Left ventricle myocardium inferior (tissue), 1 donor: ENCODE measurements at places on chromosomes 2 and 18. TPM values are rescaled to one million over a fixed set of nuclear protein-coding genes. Genes with fewer than 3 reads are reported as not detected.

The RFX8 gene
- not detected for total RNA-seq

The VSNL1 gene
- total RNA-seq: 15.8 TPM

DNA sequence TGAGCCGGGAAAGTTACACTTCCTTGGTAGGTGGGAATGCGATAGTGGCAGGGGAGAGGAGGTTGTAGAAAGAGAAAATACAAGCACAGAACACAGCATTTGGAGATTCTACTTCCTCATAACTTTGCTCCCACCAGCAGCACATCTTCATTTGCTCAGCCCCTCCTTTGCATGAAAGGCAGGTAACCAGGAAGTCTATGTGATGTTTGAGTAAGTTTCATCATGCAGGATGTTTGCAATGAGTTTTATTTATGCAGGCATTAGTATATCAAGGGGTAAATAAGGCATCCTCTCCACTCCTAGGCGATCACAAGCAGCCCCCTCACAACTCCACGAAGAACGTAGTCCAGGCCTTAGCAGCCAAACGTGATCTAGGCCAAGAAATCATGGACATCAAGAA lies 5.0 kb downstream of the RNF152 start:
- DNase-seq: no peak

GRCh38 chr2:48397281-48397680 lies 132.7 kb upstream of the STON1 start:
- DNase-seq: no peak

DNA sequence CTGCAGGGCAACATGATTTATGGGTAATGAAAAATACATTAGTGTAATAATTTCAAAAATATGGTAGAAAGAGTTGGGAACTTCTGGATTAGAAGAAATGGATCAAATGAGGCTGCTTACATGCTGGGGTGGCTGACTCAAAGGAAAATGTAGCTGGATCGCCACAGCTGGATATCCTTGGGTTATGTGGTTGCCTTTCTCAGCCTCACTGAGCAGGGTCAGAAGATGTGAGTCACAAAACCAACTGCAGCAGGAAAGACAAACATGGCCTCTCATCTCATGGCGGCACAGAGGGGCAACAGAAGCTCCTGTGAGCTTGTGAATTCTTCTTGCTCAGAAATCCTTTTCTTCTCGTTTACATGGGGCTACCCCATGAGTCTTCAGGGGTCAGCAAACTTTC lies 317.1 kb upstream of the SPRED2 start:
- no peak for DNase-seq

DNA sequence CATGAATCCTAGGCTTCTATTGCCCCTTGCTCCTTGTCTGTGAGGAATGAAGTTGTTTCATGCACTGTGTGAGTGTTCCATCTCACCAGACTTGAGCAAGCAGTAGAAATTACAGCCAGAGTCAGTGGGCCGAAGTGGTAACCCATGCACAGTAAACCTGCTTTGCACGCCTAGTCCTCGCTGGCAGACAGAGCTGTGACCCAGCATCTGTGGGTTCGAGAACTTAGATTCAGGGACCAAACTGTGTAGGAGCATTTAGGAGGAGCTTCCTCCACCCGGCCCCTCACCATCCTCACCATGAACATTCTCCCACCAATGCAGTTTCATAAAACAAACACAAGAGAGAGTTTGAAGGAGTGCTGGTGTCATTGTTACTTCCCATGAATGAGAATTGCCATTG lies 21.6 kb upstream of the TEX51 start:
- no peak for DNase-seq

DNA sequence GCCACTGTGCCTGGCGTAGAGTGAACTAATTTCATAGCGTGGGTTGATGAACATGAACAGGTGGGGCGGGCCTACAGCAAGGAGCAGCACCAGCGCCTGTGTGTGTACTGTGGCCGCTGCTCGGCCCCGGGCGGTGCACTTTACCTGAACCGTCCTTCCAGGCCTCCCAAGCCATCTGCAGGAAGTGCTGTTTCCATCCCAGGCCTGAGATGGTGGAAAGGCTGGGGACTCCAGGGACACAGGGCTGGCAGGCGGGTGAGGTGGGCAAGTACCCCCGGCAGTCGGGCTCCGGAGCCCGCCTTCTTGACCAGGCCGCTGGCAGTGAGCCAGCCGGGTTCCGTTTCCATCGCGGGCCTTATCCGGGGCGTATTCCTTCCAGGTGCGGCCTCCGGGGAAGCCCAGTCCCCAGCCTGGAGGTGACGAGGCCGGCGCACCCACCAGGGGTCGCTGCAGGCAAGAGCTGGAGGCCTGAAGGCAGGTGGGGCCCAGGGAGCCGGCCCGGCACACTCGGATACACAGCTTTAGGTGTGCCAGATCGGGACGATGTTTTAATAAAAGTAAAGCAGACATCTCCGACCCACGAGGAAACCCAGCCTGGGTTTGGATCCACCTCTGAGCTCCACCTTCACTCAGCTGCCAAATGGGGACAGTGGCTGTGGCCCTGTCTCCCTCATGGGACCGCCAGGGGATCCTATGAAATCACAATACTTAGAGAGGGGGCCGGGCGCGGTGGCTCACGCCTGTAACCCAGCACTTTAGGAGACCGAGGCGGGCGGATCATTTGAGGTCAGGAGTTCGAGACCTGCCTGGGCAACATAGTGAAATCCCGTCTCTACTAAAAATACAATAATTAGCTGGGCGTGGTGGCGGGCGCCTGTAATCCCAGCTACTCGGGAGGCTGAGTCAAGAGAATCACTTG lies 22.7 kb upstream of the PDIA6 start:
- peak; percentile 74 for DNase-seq

The PAX8 gene
- total RNA-seq: 0.44 TPM

DNA sequence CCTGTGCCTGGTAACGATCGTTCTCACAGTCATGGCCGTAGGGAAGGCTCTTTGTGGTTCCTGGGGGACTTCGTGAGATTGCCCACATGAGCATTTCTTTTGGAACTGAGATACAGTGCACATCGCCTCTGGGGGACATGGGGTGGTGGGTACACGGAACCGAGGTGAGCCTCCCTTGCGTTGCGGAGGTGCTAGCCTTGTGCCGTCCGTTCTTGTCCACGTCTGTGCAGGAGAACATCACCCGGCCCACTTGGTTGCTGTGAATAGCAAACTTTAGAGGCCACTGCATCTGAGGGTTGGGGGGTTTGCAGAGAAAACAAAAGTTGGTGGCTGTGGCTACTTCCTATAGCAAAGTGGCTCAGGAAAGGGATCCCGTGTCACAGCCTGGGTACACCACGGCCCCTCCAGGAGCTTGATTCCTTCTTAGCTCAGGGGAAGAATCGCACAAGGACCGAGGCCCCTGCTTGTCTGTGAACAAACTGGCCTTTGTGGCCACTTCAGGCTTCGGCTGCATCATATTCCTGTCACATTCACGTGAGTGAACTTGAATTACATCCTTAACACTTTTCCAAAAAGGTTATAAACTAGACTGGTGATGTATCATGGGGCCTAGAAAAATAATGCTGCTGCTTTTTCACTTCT lies 72.6 kb downstream of the LRRFIP1 start:
- no peak for DNase-seq

The DRC1 gene
- total RNA-seq: not detected

GRCh38 chr18:72232644-72233043 lies 311.5 kb downstream of the CBLN2 start:
- DNase-seq: no peak

GRCh38 chr2:173210270-173211196 lies 134.9 kb downstream of the MAP3K20 start:
- DNase-seq: peak; percentile 30

The RNF149 gene
- 12.0 TPM for total RNA-seq

The XDH gene
- 0.05 TPM for total RNA-seq

DNA sequence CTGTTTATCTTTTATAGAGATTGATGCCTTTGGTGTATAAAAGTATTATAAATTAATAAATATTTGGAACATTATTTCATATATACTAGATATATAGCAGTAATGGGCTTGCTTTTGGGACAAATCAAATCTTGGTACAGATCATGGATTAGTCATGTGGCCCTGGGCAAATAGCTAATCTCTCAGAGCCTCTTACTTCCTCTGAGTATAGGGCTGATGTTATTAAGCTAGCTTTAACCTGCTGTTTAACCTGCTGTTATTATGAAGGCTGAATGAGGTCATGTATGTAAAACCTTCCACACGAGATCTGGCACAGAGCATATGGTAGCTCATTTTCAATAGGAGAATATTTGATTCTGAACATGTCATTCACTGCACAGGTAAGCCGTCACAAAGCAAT lies 5.7 kb downstream of the ITGB6 start:
- no peak for DNase-seq

DNA sequence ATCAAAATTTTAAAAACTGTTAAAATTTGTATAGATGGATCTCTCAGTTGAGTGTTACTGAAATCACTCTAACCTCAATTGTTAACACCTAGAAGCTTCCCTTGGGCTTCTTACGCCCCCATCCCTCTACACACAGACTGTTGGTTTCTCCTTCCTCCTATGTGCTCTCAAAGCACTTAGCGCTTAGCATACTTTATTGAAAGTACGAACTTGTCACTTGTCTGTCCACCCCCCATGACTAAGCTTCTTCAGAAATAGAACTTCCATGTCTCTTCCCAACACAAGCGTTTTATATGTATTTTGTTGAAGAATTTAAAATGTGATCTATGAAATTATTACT lies 441 bp downstream of the MPHOSPH10 start:
- no peak for DNase-seq

The RPRM gene
- total RNA-seq: not detected

DNA sequence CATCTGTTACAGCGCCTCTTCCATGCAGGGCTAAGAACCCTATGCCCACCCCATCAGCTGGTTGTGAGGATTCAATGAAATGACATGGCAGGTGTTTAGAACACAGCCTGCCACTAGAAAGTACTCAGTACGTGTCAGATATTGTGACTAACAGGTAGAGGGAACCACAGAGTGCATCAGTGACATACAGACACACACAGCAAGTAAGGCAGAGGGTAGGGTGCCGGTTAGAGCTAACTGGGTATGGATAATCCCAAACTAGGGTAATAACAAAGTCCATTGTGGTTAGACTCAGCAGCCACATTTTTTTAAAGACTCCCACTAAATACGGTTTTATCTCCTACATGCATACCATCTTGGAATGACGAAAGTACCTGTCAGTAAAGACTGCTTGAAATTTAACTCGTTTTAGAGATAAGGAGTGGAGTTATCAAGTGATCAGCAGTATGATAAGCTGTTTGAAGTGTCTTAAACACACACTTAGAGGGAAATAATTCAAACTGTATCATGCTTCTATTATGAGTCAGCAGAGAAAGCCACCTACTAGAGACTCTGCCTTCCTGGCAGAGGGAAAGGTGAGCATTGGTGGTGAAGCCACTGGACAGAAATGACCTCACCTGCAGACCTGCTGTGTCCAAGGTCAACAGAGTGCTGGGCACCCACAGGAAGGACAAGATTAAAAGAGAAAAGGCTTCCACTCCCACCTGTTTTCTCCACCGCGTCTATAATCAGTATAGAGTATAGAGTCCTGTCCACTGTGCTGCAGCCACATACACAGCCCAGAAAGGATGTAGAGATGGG lies 20.6 kb downstream of the MPPE1 start:
- DNase-seq: no peak

DNA sequence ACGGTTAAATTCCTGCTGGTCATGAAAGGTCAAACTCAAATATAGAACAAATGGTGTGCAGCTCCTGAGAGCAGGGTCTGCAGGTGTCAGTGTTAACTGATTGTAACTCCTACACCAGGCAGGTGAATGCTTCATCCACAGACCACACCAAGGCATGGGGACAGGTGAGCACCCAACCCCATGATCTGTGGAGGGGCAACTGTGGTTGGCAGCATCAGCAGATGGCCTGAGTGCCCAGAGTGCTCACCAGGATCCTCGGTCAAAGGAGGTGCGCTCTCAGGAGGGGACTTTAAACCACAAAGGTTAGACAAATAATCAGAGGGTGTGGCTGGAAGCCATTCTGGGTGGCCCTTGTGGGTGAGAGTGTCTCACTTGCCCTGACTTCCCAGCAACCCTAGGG lies 44.5 kb downstream of the PTGR3 start:
- DNase-seq: no peak

DNA sequence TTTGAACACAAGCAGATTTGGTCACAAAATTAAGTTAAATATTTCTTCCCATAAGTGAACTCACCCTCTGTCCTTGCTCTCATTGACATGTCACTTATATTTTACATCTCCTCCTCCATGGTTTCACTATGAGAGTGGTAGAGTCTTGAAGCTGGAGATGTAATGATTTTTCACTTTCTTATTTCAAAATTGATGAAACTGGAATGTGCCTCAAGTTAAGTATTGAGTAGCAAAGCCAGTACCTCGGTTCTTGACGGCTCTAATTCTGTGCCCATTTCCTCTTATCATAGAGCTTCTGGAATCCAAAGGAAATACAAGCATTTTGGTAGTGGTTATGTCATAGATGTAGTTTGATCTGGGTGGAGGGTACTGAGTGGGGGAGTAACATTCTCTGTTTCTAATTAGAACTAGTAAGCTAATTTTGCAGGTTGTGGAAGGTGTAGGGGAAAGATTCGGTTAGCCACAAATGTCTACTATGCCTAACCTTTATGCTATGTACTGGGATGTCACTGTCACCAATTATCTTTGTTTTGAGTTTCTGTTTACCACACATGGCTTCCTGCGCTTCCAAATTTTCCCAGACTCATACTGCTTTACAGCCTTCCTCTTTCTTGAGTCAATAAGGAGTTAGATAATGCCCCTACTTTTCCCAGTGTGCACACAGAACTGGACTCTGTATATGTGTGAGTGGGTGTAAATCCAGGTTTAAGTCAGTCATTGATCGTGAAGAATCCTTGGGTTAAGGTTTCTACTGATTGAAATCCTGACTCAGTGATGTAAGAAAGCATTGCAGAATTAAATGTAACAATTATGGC lies 96.8 kb downstream of the DIS3L2 start:
- no peak for DNase-seq

The OR6B2 gene
- total RNA-seq: not detected

DNA sequence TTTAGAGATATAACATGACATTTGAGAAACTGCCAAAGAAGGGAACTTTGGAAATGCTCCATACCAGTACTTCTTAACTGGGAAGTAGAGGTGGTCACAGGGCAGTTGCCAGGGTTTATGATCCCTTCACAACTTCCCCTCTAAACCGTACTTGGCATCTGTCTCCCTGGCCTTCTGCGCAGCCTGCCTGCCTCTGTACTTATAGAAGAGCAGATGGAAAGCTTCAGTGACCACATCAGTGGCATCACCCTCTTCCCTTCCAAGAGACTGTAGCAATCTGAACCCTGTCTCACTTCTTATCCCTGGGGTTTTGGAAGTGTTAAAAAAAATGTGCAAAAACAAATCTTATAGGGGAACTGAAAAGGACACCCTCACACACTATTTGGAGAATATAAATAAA lies 64.1 kb downstream of the EIF2AK3 start:
- DNase-seq: no peak

GRCh38 chr2:74441170-74441689 lies 507 bp downstream of the RTKN start:
- no peak for DNase-seq

DNA sequence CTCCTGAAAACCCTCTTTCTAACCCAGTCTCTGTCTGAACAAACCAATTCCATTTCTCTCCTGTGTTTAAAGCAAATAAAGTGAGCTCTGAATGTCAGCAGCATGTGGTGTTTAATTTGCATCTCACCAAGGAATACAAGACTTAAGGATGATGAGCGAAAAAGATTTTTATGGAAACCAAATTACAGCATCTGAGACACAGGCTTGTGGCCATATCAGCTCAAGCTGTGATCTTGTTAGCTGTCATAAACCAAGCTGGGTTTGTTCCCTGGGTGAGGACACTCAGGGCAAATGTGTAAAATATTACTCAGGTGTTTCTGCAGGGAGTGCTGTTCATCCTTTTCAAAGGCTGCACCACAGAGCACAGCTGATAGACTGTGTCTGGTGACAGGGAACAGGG lies 129.3 kb upstream of the REV1 start:
- no peak for DNase-seq
